Activated T-cell treated with anti-CD3 and anti-CD28 coated beads, Interleukin-2, amount 50 U/mL, for 48 hours (primary cell): ENCODE measurements at places on chromosomes 4 and X.

- no peak for DNase-seq
These were observed 333.5 kb downstream of the BMPR1B start for GRCh38 chr4:95091272-95091671.

GRCh38 chrX:21289232-21289631 is 85.0 kb upstream of the CNKSR2 start:
- DNase-seq, result no peak

DNA sequence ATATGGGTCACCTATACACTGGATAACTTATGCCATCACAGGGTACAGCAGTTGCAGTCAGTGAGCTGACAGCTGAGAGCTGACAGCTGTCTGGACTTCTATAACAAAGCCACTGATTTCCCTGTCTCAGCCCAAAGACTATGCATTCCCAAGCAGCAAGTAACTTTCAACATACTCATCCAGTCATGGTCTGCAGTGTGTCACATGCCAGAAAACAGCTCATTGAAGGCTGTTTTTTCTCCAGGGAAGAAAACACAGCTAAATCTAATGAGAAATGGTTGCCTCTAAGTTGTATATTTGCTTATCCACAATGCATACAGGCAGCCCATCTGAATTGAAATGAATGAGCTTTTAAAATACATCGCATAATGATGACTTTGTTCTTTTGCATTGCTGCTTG is 6.3 kb downstream of the KIAA1210 start:
- no peak for DNase-seq

DNA sequence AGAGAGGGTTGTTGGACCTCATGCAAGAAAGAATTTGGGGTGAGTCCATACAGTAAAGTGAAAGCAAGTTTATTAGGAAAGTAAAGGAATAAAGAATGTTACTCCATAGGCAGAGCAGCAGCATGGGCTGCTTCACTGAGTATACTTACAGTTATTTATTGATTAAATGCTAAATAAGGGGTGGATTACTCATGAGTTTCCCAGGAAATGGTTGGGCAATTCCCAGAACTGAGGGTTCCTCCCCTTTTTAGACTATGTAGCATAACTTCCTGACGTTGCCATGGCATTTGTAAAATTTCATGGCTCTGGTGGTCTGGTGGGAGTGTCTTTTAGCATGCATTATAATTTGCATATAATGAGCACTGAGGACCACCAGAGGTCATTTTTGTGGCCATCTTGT is 16.7 kb downstream of the PPP4R3C start:
- no peak for DNase-seq

DNA sequence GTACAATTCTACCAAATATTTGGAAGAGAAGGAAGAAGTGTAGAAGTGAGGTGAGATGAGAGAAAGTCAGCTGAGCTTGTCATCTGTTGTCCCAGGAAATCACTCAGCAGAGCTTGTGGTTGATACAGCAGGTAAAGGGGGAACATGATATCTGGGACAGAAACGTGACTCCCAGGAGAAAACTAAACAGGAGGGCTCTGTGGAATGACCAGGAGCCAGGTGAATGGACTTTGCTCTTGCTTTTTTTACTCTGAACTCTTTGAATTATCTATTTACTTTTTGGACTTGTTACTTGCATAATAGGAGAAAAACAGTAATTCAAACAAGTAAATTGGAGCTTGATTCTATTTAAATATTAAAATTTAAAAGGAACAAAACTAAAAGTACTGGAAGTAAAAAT is 555.6 kb upstream of the FRG1 start:
- no peak for DNase-seq

- DNase-seq, result no peak
These were observed 5.9 kb upstream of the PITX2 start for GRCh38 chr4:110628663-110629213.

DNA sequence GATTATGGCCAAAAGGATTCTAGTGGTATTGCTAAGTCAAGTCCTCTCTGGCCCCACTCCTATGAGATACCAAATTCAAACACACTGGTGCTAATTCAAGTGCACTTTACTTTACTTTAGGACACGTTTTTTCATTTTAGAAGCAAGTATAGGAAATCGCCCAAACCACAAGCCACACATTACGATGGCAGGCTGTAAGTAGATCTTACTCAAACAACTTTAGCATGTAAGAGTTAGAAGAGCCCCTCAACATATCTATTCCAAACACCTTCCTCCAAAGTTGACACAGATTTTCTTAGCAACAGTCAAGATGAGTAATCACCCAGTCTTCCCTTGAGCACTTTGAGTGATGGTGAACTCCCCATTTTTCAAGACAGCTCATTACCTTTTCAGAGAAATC is 43.6 kb downstream of the DRD5 start:
- DNase-seq, result no peak

DNA sequence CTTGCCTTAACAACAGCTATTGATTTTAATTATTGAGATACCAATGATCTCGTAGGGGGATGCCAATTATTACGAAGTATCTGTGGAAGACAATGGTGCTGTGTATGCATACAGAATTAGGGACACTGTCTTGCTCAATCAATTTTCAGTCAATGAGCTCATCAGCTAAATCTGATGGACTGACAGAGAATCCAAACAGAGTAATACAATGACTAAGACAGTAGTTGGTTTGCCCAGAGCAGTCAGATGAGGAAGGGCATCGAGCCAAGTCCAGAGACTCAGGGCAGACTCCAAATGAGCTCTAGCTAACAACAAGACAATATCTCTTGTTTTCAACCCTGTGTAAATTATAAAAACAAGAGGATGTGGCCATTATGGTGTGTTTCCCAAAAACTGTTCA is 14.7 kb upstream of the GSX2 start:
- no peak for DNase-seq

DNA sequence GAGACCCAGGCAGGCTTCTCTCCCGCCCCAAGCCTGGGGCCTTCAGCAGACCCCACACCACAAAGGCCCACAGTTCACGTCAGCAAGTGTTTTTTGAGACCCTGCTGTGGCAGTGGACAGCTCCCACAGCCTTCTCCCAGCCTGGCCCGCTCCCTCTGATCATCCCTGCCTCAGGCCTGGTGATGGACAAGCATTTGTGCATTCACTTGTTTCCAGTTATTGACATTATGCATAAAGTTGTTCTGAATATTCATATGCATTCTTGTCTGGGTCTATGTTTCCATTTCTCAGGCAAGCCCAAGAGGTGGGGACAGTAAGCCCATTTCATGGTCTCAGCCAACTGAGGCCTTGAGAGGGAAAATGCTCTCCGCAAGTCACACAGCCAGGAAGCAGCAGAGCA is 14.7 kb downstream of the TRO start:
- DNase-seq, result no peak

DNA sequence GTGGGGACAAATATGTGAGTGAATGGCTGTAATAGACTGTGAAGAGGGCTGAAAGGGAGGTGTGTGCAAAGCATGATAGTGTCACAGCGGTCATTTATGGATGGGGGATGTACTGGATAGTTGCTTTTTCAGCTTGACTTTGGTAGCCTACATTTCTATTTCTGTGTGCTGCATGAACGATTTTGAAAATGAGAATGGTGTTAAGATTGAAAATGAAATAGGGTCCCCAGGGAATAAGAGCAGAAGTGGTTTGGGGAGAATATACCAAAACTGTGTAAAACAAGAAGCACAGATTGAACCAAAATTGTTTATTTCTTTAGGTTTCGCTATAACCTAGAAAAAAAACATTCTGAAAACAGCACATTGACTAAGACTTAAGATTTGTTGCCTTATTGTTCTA is 58.8 kb upstream of the CLNK start:
- DNase-seq, result no peak

DNA sequence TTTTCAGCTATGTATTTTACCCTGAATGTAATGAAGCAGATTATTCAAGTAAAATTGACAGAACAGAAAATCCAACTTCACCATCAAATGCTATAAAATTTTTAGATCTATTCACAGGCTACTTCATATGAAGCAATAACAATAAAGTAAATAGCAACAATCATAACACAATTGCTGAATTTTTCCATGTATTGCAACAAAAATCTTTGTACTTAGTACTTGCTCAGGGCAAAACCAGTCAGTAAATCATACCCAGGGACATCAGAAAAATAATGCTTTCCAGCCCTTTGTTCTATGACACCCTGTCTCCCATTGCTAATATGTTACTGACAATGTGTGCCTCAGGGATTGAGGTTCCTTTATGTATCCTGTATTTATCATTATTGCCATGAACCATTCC is 15.5 kb downstream of the TNIP3 start:
- DNase-seq, result no peak

GRCh38 chr4:128459547-128459946 is 171.9 kb upstream of the PGRMC2 start:
- no peak for DNase-seq

DNA sequence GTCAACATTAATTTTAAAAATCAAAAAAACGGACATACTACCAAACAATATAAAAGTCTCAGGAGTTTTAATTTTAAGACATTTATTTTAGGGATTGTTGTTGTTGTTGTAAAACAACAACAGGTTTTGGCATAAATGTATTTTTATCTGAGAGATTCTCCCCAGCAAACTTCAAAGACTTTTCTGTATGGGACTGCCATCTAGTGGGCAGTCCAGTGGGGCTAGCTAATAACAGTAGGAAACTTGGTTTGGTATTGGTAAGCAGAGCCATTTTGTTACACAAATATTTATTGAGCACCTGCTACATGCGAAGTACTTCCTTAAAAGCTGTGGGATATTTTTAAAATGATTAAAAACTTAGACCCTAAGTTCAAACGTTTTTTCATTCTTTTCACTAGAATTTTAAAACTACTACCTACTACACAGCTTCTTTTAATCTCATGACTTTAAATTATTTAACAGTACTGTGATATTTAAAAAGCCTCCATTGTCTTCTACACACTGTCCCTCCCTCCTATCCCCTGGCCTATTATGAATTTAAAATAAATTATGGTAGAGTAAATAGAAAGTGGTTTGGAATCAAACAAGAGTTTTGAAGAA is 1028.4 kb upstream of the INTU start:
- no peak for DNase-seq

- no peak for DNase-seq
These were observed 665 bp downstream of the RBM41 start for GRCh38 chrX:107117993-107118321.

- no peak for DNase-seq
These were observed 2.1 kb downstream of the MBNL3 start for GRCh38 chrX:132486599-132487178.

DNA sequence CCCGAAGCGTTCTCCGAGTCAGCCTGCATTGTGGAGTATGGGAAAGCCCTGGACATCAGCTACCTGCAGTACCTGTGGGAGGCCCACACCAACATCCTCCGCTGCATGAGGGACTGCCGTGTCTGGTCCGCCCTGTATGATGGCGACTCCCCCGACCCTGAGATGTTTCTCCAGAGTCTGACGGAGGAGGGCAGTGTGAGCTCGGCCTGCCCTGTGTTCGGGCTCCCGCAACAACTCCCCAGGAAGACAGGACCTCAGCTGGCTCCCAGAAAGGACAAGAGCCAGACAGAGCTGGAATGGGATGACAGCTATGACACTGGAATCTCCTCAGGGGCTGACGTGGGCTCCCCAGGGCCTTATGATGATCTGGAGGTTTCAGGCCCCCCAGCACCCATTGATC is 111.3 kb downstream of the GATB start:
- no peak for DNase-seq

DNA sequence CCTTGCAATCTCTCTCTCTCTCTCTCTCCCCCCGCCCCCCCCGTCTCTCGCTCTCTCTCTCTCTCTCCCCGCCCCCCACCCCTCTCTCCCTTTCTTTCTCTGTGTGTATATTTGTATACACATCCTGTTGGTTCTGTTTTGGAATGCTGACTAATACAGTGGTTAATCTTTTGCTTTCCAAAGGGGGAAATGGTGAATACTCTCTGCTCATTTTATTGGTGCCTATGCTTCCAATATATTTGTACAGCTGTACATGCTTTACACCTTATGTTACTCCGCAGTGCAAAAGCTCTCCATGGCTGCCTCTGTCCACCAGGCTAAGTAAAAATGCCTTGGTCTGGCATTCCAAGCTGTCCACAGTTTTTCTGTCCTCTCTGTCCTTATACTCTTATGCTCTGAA is 158.8 kb downstream of the RBMX2 start:
- DNase-seq, result no peak

GRCh38 chr4:11869191-11869870 is 440.6 kb upstream of the HS3ST1 start:
- DNase-seq, result no peak

DNA sequence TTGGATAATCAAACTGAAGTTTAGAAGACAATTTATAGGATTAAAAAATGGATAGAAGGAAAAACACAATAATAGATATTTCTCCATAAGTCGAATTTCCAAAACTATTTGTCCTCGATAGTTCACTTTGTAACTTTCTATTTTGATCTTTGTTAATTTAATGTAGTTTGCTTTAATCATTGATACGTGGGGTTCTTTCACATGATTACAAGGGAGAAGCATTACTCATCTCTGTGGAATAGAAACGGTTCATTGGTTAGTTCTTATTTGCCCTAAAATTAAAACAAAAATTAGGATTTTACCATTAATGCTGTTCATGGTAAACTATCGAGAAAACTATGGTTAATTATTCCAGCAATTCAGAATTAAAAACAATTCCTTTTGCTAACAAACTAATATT is 2.1 kb downstream of the TET2 start:
- DNase-seq, result no peak

DNA sequence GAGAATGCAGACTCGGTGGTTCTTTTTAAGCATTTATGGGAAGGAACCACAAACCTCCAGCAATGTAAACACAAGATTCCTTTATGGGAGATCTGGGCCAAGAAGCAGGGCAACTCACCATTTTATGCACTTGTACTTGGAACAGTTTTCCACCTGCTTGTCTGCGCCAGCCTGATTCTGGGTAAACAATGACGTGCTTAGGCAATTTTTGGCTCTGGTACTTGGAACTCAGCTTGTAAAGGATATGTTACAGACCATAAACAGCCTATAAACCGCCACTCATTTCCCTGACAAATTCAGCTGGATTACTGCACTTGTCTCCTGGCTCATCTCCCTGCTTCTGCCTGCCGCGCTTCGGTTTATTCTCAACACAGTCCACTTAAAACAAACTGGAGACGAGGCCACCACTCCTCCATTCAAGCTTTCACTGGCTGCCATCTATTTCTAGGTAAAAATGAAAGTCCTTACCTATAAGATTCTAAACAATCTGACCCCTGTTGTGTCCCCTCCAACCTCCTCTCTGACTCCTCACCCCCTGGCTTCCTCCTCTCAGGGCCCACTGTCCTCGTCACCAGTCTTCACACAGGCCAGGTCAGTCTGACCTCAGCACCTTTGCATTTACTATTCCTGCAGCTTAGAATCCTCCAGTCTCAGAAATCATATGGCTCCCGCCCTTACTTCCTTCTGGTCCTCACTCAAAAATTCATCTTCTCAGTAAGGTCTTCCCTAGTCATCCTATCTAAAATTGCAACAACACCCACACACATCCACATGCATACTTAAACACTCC is 205.9 kb upstream of the GALNT7 start:
- DNase-seq, result no peak

DNA sequence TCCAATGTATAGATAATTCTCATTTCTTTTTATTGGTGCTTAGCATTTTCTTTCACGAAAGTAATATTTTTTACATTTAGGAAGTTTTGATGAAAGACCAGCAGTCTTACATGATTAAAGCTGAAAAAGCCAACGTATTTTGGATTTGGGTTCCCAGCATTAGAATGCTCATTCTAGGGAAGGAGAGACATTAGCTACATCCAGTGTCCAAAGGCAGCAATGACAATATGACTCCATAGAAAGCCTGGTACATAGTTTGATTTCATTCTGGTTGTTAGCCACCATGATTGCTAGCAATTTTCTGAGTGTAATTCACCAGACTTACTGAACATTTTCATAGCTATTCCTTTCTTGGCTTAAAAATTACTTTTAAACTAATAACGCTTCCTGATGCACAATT is 1397.5 kb downstream of the PCDH7 start:
- DNase-seq, result no peak

GRCh38 chrX:132778917-132779316 is 179.5 kb downstream of the HS6ST2 start:
- no peak for DNase-seq
